ENCODE measurements at places on chromosomes 16 and 17.

DNA sequence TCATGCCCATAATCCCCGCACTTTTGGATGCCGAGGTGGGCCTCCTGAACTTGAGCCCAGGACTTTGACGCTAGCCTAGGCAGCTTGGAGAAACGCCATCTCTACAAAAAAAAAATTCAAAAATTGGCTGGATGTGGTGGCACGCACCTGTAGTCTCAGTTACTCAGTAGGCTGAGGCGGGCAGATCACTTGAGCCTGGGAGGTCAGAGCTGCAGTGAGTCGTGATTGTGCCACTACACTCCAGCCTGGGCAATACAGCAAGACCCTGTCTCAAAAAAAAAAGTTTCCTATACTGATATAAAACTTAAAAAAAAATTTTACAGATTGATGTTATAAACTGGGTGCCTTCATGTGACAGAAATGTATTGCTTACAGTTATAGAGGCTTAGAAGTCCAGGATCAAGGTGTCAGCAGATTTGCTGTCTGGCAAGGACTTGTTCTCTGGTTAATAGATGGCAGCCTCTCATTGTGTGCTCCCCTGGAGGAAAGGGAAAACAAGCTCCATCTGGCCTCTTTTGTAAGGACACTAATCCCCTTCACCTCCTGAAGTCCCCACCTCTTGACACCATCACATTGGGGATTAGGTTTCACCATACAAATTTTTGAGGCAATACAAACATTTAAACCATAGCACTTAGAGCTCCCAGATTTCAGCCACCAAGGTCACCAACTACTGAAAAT lies 8.5 kb upstream of the CES3 start:
- DNase-seq, result peak; percentile 98

DNA sequence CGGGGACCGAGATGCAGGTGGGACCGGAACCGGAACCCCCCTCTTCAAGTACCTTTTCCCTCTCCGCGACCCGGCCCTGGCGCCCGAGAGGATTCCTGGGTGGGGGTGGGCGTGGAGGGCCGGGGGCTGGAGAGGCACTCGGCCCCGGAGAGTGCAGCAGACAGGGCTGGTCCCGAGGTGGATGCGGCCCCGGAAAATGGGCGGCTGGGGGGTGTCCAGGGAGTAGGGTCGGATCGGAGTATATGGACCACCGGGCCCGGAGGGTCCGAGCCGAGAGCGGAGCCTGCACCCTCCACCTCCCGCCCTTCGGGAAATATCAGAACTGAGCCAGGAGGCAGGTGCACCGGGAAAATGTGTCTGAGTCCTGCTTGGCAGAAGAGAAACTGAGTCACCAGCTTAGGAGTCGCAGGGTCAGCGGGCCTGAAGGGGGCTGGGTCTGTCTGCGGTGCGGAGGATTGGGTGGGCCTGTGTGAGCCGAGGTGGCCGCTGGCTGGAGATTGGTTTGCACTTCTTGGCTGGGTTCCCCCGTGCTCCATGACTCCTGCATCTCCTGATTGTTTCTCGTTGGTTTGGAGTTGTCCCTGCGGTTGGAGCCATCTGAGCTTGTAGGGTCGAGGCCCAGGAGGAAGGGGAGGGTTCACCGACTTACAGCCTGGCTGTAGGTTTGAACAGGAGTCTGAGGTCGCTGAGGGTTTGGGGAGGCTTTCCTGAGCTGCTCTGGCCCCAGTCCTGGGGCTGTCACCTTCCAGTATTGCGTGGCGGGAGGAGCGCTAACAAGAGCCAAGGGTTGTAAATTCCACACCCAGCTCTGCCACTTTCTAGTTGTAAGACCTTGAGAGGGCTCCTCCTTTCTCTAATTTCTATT lies 518 bp downstream of the SH2B1 start:
- DNase-seq, result no peak

DNA sequence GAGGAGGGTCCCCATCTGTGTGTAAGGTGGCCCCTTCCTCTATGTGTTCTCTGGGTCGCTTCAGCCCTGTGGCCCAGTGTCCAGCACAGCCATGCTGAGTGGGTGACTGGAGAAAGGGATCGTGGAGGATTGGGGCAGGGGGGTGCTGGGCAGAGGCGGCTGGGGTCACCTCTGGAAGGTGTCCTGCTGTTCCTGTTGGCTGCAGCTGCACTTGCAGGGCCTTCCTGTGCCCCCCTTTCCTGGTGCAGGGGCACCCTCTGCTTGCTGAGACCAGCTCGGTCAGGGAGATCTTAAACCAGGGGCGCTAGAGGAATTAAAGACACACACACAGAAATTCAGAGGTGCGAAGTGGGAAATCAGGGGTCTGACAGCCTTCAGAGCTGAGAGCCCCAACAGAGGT lies 11.1 kb downstream of the IL32 start:
- no peak for DNase-seq

DNA sequence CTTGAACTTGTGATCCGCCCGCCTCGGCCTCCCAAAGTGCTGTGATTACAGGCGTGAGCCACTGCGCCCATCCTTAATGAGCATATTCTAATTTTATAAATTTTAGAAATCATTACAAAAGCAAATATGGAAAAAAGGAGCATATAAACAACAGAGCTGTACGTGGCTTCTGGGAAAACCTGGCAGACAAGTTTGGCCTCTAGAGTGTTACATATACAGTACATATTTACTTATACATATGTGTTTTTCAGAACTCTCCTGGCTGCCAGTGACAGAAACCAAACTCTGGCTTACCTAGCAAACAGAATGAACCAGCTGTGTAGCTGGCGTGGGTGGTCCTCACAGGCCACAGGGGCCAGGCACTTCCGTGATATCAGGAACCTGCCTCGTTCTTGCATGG lies 10.1 kb downstream of the DRC3 start:
- no peak for DNase-seq

DNA sequence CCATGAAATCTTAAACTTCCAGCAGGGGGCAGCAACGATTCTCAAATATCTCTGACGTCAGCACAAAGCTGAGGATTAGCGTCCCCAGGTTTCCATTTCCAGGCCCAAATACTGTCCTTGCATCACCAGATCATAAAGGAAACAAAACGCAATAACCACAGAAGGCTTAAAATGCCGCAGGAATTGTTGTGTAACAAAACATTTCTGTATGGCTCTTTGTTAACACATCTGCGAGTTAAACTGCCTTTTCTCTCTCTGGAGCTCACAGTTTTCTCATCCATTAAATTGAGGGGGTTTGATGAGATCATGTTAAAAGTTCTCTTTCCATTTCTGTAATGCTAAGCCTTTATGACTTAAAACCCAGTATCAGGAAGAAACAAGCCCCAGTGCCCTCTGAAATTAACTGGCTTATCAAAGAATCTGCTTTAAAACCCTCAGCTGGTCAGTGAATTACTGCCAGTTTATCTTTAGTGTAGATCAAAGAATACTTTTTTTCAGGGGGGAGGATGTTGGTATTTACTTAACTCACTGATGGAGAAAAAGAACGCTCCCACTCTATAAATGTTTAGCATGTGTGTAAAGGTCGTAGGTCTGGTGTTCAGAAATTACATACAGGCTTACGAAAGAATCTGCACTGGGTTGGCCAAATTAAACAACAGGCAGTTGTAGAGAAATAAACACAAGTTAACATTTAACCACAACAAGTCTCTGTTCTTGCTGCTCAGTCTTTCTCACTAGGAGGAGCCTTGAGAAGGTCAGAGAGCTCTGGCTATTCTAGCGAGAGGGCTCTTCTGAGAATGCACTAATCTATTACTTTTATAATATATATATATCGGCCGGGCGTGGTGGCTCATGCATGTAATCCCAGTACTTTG lies 10.6 kb upstream of the TERF2 start:
- DNase-seq, result peak; percentile 76
